ENCODE measurements at places on chromosomes 13 and 19.

DNA sequence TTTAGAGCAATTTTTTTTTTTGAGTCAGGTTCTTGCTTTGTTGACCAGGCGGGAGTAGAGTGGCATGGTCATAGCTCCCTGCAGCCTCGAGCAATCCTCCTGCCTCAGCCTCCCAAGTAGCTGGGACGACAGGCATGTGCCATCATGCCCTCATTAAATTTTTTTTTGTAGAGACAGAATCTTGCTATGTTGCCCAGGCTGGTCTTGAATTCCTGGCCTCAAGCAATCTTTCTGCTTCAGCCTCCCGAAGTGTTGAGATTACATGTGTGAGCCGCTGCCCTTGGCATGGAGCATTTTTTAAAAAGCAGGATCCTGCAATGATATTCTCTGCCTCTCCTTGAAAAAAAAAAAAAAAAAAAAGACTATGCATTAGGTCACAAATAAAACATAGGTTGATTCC, 5.9 kb downstream of the GPR32 start:
- no peak for DNase-seq

DNA sequence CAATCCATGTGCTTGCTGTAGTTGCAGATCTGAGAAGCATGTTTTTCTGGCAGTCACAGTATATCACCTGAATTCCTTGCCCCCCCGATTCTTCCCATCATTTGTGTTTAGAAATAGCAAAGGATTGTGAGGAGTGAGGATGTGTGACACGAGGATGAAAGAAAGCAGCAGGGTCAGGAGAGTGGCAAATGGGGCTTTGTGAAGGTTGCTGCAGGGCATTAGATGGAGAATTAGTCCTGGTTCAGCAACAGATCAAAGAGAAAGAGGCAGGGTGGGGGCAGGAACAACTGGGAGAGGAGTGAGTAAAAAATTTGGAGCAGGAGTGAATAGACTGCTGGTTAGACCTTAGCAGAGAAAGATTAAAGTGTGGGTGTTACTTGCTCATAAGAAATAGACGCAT, 47.7 kb upstream of the TNFSF11 start:
- DNase-seq: no peak

GRCh38 chr13:31964168-31964567, 67.4 kb upstream of the FRY start:
- DNase-seq: no peak

- DNase-seq: no peak
Observed at GRCh38 chr19:31519908-31520307, 170.7 kb upstream of the TSHZ3 start.

GRCh38 chr13:90396266-90396665, 951.2 kb upstream of the MIR17HG start:
- no peak for DNase-seq

Data from hematopoietic multipotent progenitor cell treated with erythropoietin and hydrocortisone succinate and interleukin-3 and kit ligand, for 4 days (in vitro differentiated cells).